ENCODE measurements at places on chromosomes 4 and X.

DNA sequence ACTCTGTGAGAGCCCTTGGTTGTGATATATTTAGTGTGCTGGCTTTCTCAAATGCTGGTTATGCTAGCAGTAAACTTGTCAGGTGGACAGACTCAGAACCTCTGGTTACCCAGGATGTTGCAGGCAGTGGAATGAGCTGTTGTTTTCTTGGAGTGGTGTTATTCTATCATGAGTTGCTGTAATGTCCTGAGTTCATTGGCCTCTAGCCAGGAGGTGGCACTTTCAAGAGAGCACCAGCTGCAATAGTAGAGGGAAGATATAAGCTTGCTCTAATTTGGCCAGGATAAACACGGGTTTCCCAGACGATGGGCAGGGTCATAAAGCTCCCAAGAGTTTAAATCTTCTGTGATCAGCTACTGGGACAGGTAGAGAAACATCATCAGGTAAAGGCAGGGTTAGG is 95.0 kb upstream of the UBQLN2 start:
- DNase-seq = no peak

DNA sequence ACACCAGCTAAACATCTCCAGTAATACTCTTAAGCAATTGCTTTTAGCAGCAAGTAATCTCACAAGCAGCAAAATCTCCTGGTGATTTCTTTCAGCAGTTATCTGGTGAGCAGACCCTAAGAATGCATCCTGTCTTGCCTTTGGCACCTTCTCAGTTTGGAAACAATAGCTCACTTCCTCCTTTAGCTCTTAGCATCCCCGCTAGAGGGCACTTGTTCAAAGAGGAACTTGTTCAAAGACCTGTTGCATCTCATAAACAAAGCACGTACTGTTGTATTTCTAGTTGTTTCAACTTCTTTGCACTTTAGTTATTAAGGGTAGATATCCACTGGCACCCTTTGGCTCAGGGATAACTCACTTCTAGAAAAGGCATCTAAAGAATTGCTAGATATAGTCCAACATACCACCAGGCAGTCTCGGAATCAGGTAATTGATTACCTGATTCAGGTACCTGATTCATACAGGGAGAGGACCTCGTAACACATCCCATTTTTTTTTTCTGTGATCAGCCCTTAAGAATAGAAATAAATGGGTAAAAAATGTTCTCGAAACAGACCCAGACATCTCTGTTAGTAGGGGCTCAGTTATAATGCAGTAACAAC is 81.9 kb upstream of the QRFPR start:
- no peak for DNase-seq

- DNase-seq = no peak
Measured at GRCh38 chr4:95181996-95182306, 366.8 kb downstream of the UNC5C start.

- DNase-seq = no peak
Measured at GRCh38 chrX:12339921-12340320, 201.6 kb downstream of the FRMPD4 start.
